ENCODE measurements at places on chromosomes 13 and 19.

GRCh38 chr19:5220866-5221265 lies 119.7 kb downstream of the PTPRS start:
- DNase-seq = no peak

DNA sequence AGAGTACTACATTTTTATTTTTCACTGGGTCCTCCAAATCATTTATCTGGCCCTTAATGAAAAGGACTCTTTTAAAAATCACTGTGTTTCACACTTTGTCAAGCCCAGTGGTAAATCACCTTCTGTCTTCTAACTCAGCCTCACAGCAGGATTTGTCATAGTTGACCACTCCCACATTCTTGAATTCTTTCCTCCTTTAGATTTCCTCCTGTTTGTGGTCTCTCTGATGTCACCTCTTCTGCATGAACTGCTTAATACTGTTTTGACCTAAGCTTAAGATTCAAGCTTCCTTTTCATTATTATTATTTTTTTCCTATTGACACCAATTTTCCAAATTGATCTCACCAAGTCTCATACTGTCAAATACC lies 899.8 kb upstream of the MIR17HG start:
- no peak for DNase-seq

DNA sequence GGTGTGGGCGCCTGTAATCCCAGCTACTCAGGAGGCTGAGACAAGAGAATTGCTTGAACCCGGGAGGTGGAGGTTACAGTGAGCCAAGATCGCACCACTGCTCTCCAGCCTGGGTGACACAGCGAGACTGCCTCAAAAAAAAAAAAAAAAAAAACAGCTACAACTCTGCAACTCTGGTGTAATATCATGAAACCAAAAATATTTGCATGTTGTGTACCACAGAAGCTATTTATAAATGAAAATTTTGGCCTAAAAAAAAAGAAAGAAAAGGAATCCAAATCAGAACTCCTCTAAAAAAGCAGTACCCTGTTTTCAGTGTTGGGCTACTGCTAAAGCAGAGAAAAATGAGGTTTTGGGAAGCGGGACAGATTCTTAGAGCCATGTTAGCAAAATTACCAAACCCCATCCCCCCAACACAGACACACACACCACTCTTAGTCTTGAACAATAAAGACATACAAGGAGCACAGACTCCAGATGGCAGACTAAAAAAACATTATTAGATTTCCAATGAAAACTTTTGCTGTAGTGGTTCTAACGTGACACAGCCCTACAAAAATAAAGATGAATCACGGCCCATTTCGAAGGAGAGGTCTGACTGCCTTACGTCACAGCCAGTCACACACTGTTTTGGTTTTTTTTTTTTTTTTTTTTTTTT lies 51.5 kb downstream of the INSR start:
- no peak for DNase-seq

- no peak for DNase-seq
Observed at GRCh38 chr13:95641291-95642027, 3.0 kb downstream of the DZIP1 start.

DNA sequence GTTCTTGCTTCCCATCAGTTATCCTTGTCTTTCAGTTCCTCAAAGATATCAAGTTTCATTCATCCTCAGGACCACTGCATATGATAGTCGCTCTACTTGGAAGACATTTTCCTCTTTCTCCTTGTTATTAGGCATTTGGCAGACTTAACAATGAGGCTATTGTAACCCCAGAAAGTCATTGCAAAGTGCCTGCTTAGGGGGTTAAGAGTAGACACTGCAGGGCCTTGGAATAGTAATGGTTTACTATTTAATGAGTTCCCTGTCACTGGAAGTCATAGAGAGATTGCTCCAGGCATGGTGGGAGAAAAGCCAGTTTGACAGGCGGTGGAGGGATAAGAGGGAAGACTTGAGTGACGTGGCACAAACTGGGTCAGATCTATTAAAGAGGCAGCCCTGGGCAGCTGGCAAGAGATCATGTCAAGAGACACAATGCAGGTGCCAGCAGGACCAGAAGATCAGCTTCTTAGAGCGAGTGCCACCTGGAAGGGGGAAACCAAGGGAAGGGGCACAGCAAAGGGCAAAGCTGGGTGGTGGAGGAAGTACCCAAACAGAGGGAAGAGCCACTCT lies 16.8 kb upstream of the CPB2 start:
- DNase-seq = no peak

GRCh38 chr13:76643596-76643995 lies 242.6 kb downstream of the KCTD12 start:
- DNase-seq = no peak

DNA sequence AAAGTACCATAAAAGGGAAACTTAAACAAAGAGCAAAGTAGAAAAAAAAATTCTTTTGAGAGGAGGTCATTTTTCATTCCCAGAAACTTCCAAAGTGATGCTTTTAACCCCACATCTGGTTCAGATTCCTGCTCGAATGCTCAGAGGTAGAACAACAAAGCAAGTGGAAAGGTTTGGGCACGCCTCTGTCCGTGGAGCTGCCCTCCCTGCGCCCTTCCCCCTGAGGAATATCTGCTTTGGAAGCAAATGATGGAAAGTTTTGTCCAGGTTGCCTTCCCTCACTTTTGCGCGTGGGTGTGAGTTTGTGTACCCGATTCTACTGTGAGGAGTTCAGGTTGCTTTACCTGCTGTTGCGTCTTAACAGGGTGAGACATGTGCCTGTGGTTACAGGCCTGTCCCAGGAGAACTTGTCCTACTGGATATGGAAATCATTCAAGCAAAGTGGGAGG lies 110.2 kb downstream of the KLF5 start:
- no peak for DNase-seq

DNA sequence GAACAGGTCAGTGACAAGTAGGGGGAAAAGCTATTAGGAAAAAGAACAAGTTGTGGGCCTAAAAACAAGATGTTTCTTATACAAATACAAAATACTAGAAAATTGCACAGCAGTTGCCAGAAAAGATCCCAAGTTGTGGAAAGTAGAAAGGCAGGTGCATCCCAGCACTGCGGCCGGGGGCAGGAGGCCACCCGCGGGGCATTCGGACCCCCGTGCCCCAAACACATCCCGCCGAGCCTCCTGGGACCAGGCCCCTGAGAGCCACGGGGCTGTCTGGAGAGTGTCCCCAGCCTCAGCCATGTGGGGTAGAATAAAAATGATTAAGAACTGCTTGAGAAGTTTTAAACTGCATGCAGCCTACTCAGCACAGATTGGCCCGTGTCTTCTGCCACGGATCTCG lies 11.4 kb downstream of the RASA3 start:
- no peak for DNase-seq

DNA sequence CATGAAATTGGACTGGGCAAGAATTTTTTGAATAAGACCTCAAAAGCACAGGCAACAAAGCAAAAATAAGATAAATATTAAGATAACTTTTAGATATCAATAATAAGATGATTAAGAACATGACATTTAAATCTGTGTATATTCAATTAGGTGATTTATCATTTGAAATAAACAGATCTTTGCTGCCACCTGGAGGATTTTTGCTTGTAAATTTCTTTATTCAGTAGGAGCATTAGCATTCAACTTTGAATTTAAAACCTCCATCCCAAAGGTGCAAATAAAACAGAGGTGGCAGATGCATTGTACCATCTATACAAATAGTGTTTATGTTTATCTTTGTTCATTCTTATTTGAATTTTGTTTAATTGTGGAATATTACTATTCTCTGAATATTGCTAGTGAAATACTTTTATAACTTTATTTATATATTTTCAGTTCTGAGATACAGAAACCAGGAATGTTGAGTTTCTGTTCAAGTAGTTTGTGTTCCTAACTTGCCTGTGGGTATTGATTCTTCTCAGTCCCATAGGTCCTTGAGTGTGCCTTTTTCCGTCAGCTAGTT lies 20.9 kb downstream of the COG6 start:
- DNase-seq = no peak

DNA sequence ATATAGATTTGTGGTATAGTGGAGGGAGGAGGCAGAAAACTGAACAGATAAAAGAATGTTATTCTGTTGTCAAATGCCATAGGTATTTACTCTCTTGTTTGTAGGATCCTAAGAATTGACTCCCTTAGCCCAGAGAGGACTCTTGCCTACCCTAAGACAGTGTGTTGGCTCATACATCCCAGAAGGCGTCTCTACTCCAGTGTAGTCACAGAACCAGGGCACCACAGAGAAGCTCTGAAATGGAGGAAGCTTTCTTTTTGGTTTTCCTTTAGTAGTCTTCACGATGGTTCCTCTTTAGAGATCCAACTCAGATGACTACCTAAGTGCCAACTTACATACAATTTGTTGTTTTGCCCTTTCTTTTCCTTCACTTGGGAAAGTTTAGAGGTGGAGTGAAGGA lies 14.0 kb downstream of the GPR183 start:
- no peak for DNase-seq

- no peak for DNase-seq
Observed at GRCh38 chr19:30552593-30552992, 180.4 kb downstream of the ZNF536 start.

GRCh38 chr13:42534785-42535184 lies 39.2 kb upstream of the TNFSF11 start:
- DNase-seq = no peak

All from H1 (cell line).